Panc1 (cell line): ENCODE measurements at places on chromosomes 4 and X. TPM values are rescaled to one million over a fixed set of nuclear protein-coding genes. Genes with fewer than 3 reads are reported as not detected.

The ADRA2C gene
- 23.5 TPM for total RNA-seq

DNA sequence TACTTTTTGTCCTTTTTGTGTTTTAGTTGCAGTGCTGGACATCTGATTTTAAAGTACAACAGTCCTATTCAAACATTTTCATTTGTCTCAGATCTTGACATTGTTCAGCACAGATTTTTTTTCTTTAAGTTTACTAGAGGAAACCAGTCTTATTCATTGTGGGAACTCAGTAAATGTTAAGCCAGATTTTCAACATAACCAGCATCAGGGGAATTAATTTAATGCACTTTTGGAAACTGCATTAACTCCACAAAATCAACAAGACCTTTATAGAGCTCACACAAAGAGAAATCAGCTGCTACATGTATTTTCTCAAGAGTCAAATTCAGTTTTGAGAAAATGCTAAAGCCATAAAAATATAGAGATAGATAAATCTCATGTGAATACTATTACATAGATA, 9.9 kb downstream of the CPE start:
- no peaks in the 10 kb centered on the region for H3K36me3 ChIP-seq
- no peak for DNase-seq
- no peaks in the 10 kb centered on the region for H3K4me1 ChIP-seq
- H3K27ac ChIP-seq, result no peak overlapping the region
- no peaks in the 10 kb centered on the region for H3K27me3 ChIP-seq

DNA sequence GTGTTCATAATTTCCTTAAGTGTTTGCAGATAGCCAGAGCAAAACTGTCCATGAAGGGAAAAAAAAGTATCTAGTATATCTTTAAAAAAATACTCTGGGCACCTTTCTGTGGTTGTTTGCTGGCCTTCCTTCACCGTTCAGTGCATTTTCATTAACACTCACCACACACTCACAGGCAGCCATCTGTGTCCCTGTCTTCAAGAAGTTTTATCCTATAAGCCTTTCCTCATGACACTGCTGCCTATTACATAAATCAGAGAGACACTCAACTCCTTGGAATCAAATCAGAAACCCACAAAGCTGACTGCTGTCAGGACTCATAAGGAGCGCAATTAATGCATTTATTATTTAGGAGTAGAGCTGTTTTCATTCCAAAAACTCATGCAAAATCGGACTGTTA, 1720.2 kb downstream of the PCDH7 start:
- H3K4me3 ChIP-seq, result no peak overlapping the region
- H3K27me3 ChIP-seq, result no peaks in the 10 kb centered on the region
- no peaks in the 10 kb centered on the region for H3K4me1 ChIP-seq
- DNase-seq, result no peak
- no peak overlapping the region for H3K27ac ChIP-seq

The ZCCHC18 gene
- 0.62 TPM for total RNA-seq

GRCh38 chr4:3174371-3175338, 74.3 kb upstream of the MSANTD1 start:
- H3K27ac ChIP-seq, result no peak overlapping the region
- H3K4me3 ChIP-seq, result no peak overlapping the region
- no peak for DNase-seq
- no peaks in the 10 kb centered on the region for H3K27me3 ChIP-seq
- no peaks in the 10 kb centered on the region; the same call in 1 of the 2 replicates for H3K36me3 ChIP-seq

GRCh38 chr4:5996641-5997040, 21.6 kb downstream of the C4orf50 start:
- H3K4me1 ChIP-seq, result no peaks in the 10 kb centered on the region
- no peak overlapping the region for H3K27ac ChIP-seq
- no peak overlapping the region for H3K4me3 ChIP-seq
- no peak for DNase-seq
- no peaks in the 10 kb centered on the region for H3K27me3 ChIP-seq
- H3K36me3 ChIP-seq, result no peaks in the 10 kb centered on the region

The REELD1 gene
- total RNA-seq, result not detected

The WDR17 gene
- total RNA-seq, result 4.2 TPM

- H3K27ac ChIP-seq, result no peak overlapping the region
- no peak overlapping the region for H3K4me3 ChIP-seq
- no peak for DNase-seq
- no peaks in the 10 kb centered on the region for H3K27me3 ChIP-seq
- no peaks in the 10 kb centered on the region for H3K36me3 ChIP-seq
These were observed 29.5 kb downstream of the EGFL6 start for GRCh38 chrX:13598877-13599276.

- DNase-seq, result no peak
- H3K4me1 ChIP-seq, result no peaks in the 10 kb centered on the region
- H3K27ac ChIP-seq, result no peak overlapping the region
- H3K4me3 ChIP-seq, result no peak overlapping the region
- no peaks in the 10 kb centered on the region for H3K36me3 ChIP-seq
- no peaks in the 10 kb centered on the region for H3K27me3 ChIP-seq
These were observed 110.4 kb upstream of the LDB2 start for GRCh38 chr4:17008834-17009345.

The SUPT20HL1 gene
- total RNA-seq, result not detected

The PRIMPOL gene
- 11.7 TPM for total RNA-seq

- H3K36me3 ChIP-seq, result no peaks in the 10 kb centered on the region
- H3K27me3 ChIP-seq, result no peaks in the 10 kb centered on the region
- no peak overlapping the region for H3K4me3 ChIP-seq
- DNase-seq, result no peak
- H3K27ac ChIP-seq, result no peak overlapping the region
These were observed 498.4 kb downstream of the BCOR start for GRCh38 chrX:39599339-39599738.

- H3K27ac ChIP-seq, result no peak overlapping the region
- H3K27me3 ChIP-seq, result no peaks in the 10 kb centered on the region
- H3K36me3 ChIP-seq, result no peaks in the 10 kb centered on the region
- H3K4me3 ChIP-seq, result no peak overlapping the region
- DNase-seq, result no peak
- no peaks in the 10 kb centered on the region for H3K4me1 ChIP-seq
These were observed 1524.4 kb upstream of the AGA start for GRCh38 chr4:178966644-178967043.

DNA sequence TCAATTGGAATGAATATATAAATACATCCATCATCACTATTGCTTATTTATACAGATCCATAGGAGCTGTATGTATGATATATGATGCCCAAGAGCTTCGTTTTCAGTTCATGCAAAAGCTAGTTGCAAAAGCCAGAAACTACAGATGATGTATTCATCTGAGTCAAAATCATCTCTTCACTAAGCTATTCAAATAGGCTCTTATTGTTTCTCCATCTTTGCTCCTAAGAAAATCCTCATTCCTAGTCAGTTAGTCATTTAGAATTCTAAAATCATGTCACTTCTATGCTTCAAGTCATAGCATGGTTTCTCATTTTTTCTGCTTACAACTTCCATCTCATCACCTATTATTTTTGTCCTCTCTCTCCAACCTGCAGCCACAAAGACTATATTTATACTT, 300.1 kb upstream of the TRAM1L1 start:
- no peaks in the 10 kb centered on the region for H3K36me3 ChIP-seq
- H3K4me1 ChIP-seq, result no peaks in the 10 kb centered on the region
- H3K27me3 ChIP-seq, result no peaks in the 10 kb centered on the region

DNA sequence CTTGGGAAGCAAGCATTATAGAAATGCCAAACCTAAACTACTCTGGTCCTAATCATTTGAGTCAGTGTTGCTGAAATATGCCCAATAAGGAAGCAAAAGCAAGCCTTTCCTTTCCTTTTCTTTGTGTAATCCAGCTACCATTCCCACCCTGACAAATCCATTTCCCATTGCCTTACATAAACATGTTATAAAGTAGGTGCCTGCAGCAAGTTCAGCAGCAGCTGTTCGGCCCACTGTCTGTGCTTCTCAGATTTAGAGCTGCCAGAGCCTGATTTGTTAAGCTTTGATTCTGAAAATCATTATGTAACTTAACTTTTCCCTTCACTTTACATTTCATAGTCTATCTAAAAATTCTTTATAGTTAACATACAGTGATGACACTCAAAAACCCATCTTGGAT, 148.6 kb downstream of the EPHA5 start:
- H3K27ac ChIP-seq, result no peak overlapping the region
- H3K4me1 ChIP-seq, result no peaks in the 10 kb centered on the region
- no peaks in the 10 kb centered on the region for H3K27me3 ChIP-seq
- no peaks in the 10 kb centered on the region for H3K36me3 ChIP-seq
- H3K4me3 ChIP-seq, result no peak overlapping the region

GRCh38 chr4:2045518-2045951, 13.6 kb upstream of the NAT8L start:
- no peaks in the 10 kb centered on the region for H3K36me3 ChIP-seq
- no peaks in the 10 kb centered on the region; the same call in 1 of the 2 replicates for H3K4me1 ChIP-seq
- no peak overlapping the region for H3K27ac ChIP-seq
- no peaks in the 10 kb centered on the region for H3K27me3 ChIP-seq

DNA sequence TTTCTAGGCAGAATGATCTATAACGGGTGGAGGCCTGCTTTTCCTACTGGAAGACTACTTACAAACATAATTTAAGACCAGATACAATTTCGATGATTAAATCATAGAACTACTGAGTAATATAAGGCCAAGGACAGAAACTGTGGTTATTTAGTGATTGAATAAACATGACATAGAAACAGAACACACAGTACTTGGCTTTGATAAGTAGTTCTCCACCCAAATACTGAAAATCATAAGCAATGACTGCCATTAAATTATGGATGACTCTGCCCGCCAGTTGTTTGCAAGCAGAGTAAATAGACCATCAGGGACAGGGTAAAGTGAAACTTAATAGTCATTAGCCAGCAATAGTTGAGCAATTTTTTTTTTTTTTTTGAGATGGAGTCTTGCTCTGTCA, 17.2 kb upstream of the SMIM14 start:
- no peak overlapping the region for H3K27ac ChIP-seq
- no peak overlapping the region for H3K4me3 ChIP-seq
- no peak for DNase-seq
- no peaks in the 10 kb centered on the region for H3K4me1 ChIP-seq
- no peaks in the 10 kb centered on the region for H3K27me3 ChIP-seq
- H3K36me3 ChIP-seq, result no peaks in the 10 kb centered on the region

The SPOCK3 gene
- total RNA-seq, result 1.4 TPM

DNA sequence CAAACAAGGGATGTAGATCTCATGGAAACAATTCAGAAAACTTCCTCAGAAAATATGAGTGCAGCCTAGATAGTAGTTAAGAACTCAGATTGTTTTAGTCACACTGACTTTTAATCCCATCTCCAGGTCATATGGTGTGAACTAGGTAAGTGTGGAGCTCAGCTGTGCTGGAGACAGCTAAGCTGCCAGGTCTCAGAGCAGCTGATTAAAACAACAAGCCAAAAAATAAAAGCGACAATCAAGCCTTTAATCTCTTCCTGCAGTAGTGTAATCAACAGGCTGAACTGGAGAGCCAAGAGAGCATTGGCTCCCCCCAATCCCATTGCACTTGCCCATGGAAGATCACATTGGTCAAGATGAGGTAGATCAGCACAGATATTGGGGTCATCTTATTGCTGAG, 98.3 kb upstream of the ATOH1 start:
- no peak overlapping the region for H3K4me3 ChIP-seq
- no peaks in the 10 kb centered on the region for H3K36me3 ChIP-seq
- no peaks in the 10 kb centered on the region for H3K27me3 ChIP-seq
- no peaks in the 10 kb centered on the region for H3K4me1 ChIP-seq

The SCOC gene
- total RNA-seq, result 30.2 TPM

The HPGD gene
- total RNA-seq, result 1.2 TPM

- no peaks in the 10 kb centered on the region for H3K36me3 ChIP-seq
- peaks cover 61% of the 10 kb centered on the region for H3K4me1 ChIP-seq
- peak overlapping the region; percentile 90 for H3K27ac ChIP-seq
- peak overlapping the region; percentile 67 for H3K4me3 ChIP-seq
- no peaks in the 10 kb centered on the region for H3K27me3 ChIP-seq
- no peak for DNase-seq
These were observed 593 bp downstream of the ELF4 start for GRCh38 chrX:130109429-130110378.

DNA sequence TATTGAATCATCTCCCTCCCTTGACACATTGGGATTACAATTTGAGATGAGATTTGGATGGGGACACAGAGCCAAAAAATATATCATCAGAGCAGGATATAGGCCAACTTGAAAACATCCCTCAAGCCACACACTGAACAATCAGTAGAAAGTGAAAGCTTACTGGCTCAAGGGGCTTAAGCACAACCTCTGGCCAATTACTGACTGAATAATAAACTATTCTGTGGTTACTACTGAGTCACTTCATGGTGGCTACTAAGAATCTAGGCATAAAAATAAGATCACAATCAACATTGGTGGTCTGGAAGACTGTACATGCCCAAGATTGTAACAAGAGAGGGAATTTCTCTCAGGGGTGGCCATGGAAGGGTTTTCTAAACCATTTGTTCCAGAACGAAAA, 27.4 kb upstream of the GPR174 start:
- H3K4me1 ChIP-seq, result no peaks in the 10 kb centered on the region
- no peak overlapping the region for H3K4me3 ChIP-seq
- H3K36me3 ChIP-seq, result no peaks in the 10 kb centered on the region
- H3K27ac ChIP-seq, result no peak overlapping the region
- DNase-seq, result no peak
- no peaks in the 10 kb centered on the region for H3K27me3 ChIP-seq

GRCh38 chr4:177557416-177557815, 115.2 kb upstream of the AGA start:
- no peak overlapping the region for H3K4me3 ChIP-seq
- no peaks in the 10 kb centered on the region for H3K27me3 ChIP-seq
- H3K4me1 ChIP-seq, result no peaks in the 10 kb centered on the region

- no peaks in the 10 kb centered on the region for H3K4me1 ChIP-seq
- no peak overlapping the region for H3K4me3 ChIP-seq
- no peak overlapping the region for H3K27ac ChIP-seq
- H3K27me3 ChIP-seq, result no peaks in the 10 kb centered on the region
- no peaks in the 10 kb centered on the region for H3K36me3 ChIP-seq
- no peak for DNase-seq
These were observed 172.3 kb downstream of the SHOX start for GRCh38 chrX:802846-803245.

GRCh38 chrX:21926527-21927278, 13.8 kb upstream of the SMS start:
- H3K27ac ChIP-seq, result peak overlapping the region; percentile 87
- peaks cover 2% of the 10 kb centered on the region; the same call in 1 of the 2 replicates for H3K4me1 ChIP-seq
- peak overlapping the region; percentile 9; the same call in 1 of the 2 replicates for H3K4me3 ChIP-seq
- no peaks in the 10 kb centered on the region for H3K27me3 ChIP-seq
- DNase-seq, result peak; percentile 70
- no peaks in the 10 kb centered on the region for H3K36me3 ChIP-seq

The ZNF674 gene
- 7.2 TPM for total RNA-seq

GRCh38 chrX:38225093-38225492, 4.4 kb upstream of the SRPX start:
- H3K4me1 ChIP-seq, result no peaks in the 10 kb centered on the region
- H3K27ac ChIP-seq, result no peak overlapping the region
- no peak overlapping the region for H3K4me3 ChIP-seq
- no peaks in the 10 kb centered on the region for H3K36me3 ChIP-seq
- no peak for DNase-seq

DNA sequence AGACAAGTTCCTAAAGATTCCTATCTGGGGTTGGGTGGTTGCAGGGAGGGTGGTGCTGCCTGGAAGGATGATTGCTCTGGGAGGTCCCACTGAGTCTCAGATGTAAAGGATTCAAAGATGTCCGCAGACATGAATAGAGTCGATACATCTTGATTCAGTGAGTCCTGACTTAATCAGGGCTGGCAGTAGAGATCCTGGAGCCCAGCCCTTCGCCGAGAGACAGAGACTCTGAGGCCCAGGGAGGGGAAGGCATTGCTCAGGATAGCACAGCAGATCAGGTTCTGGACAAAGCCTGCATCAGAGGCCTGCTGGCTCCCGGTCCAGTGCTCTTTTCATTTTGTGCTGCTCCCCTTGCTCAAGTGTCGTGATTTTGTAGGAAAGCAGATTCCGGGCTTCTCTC, 21.7 kb downstream of the PJA1 start:
- no peaks in the 10 kb centered on the region for H3K27me3 ChIP-seq
- no peaks in the 10 kb centered on the region for H3K36me3 ChIP-seq
- H3K4me1 ChIP-seq, result no peaks in the 10 kb centered on the region
- H3K27ac ChIP-seq, result no peak overlapping the region

- DNase-seq, result no peak
- no peaks in the 10 kb centered on the region for H3K27me3 ChIP-seq
- no peaks in the 10 kb centered on the region for H3K4me1 ChIP-seq
These were observed 5.7 kb downstream of the ACOT9 start for GRCh38 chrX:23737413-23737812.
